Stimulated activated CD4-positive, alpha-beta T cell treated with anti-CD3 and anti-CD28 coated beads, Interleukin-2, amount 100 ng/mL, for 4 hours (primary cell): ENCODE measurements at places on chromosomes 2 and 18.

GRCh38 chr18:32771871-32772580 lies 797 bp downstream of the KLHL14 start:
- DNase-seq: no peak

- DNase-seq: no peak
These were observed 7.5 kb downstream of the TRAPPC12 start for GRCh38 chr2:3387011-3387410.

- DNase-seq: no peak
These were observed 370.7 kb downstream of the SLC4A3 start for GRCh38 chr2:219998107-219998506.

- no peak for DNase-seq
These were observed 128.9 kb upstream of the OTOS start for GRCh38 chr2:240269380-240269779.

DNA sequence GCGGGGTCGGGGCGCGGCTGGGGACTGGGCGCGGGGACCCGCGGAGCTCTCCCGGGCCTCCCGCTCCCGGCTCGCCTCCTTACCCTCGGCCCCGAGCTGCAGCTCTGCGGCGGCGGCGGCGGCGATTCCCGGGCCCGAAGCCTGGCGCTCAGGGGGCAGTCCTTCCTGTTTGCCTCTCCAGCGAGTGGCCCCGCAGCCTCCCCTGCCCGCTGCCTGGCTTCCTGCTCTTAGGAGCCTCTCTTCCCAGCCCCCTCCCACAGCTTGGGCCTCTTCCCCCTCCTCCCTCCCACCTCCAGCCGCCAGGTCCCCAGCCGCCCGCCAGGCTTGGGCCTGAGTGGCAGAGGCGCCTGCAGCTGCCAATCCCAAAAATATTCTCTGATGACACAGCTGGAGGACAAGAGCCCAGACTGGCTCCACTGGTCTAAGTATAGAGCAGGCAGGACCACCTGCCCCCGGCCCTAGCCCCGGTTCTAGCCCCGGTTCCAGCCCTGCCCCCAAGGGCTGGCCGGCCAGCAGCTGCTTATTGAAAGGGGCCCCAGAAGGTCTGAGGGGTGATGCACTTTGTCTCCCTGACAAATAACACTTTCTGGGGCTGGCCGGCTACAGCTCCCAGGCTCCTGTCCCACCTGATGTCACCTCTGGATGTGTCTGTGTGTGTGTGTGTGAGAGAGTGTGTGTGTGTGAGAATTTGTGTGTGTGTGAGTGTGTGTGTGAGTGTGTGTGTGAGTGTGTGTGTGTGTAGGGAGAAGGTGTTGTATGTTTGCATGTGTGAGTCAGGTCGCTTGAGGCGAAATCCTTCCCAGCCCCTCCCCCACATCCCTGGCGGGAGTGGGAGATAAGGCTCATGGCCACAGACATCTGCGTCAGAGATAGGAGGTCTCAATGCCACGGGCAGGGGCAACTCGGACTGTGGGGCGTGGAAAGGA lies at the start of gene OBSL1:
OBSL1 (minus strand) TSS at position 229 of the 926 bp plus-strand sequence. CDS start 307 bp downstream, outside the sequence.
- no peak for DNase-seq

DNA sequence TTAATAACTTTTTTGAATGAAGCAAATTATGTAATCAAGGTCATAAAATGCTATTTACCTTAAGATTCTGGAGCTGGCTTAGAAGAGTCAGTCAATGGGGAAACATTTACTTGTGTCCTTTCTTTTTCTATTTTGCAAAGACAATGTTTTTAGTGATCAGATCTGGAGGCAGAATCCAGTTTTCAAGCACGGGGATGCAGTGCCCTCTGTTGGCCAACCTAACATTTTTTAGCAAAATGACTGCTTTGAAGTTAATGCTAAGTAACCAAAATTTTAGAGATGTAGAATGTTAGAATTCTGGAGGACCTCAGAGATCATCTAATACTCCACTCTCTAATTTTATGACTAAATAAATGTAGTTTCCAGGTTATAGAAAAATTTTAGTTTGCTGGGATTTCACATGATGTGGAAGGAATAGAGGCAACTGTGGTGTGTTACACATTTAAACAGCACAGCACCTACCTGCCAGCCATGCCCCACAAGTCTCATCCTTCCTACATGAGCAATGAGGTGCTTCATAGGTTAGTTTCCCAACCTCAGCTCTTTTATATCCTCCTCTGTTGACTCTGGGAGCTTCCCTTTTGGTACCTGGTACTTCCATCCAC lies 23.6 kb upstream of the SLC9A4 start:
- peak; percentile 59 for DNase-seq

GRCh38 chr18:45621061-45621511 lies 5.8 kb downstream of the SLC14A2 start:
- peak; percentile 5 for DNase-seq

DNA sequence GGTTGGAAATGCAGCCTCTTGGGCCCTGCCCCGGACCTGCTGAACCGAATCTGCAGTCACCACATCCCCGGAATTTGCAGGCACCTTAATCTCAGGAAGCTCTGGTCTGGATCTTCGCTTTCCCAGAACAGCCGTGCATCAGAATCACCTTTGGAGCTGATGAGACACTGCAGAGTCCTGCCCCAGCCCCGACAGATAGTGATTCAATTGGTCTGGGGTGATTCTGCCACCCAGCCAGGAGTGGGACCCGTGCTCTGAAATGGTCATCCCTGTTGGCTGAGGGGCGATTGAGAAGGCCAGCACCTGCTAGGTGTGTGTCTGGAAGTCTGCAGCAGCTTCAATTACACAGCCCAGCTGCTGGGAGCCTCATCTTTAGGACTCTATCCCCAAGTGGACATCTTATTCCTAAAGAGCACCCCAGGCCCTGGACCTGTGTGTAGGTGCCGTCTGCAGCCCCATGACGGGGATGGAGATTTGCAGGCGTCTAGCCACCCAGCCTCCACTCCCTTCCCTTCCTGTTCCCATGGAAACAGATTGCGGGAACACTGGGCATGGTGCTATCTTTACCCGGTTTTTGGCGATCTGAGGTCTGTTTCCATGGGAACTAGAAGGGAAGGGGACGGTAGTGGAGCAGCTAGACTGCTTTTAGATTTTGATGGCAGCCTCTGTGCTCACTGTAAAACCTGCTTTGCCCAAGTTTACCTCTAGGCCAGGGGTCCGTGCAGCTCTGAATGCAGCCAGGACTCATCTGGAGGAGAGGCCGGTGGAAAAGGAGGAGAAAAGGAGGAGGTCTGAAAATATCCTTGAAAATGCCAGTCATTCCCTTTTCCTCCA lies 156.1 kb downstream of the LDLRAD4 start:
- no peak for DNase-seq

DNA sequence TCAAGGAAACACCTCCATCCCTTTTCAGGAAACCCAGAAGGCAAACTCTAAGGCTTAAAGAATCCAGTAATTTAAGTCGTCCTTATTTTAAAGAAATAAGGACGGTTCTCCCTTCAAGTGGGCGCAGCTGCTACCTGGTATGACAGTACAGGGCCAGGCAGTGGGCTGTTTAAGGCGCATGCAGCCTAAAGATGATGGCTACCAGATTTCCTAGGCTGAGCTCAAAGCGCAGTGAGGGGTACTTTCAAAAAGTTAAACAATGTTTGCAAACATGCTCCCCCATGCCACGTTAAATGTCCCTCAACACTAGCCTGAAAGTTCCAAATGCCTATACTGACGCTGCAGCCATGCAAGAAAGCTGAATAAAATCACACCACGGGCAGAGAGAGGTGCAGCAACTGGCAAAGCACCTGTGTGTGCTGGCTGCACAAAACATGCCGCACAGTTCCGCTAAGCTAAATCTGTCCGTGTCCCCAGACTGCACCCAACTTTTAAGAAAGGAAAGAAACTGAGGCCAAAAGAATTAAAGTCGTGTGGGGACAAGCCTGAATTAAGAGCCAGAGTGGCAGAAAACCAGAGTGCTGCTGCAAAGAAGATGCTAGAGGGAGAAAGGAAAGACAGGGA lies 583 bp downstream of the HIBCH start:
- peak; percentile 2 for DNase-seq

GRCh38 chr2:55827855-55828254 lies 95.7 kb downstream of the EFEMP1 start:
- DNase-seq: no peak

DNA sequence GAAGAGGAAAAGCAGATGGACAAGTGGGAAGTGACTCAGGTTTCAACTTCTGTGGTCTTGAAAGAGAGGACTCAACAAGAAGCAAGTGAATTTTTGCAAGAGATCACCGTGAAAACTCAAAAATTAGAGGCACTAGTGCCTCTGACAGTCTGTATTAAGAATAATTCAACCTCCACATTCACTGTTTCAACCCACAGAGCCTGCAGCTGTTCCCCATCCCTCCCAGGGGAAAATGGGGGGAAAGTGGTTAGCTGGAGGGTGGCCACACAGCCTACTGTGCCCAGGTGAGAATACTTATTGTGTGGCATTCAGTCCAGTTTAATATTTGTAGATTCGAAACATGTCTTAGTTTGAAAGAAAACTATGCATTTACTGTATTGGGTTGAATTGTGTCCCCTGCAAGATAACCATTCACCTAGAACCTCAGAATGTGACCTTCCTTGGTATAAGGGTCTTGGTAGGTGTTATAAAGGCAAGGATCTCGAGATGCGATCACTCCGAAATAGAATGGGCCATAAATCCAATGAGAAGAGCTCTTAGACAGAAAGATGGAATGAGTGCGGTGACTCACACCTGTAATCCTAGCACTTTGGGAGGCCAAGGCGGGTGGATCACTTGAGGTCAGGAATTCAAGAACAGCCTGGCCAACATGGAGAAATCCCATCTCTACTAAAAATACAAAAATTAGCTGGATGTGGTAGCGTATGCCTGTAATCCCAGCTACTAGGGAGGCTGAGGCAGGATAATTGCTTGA lies 94.3 kb downstream of the IRS1 start:
- DNase-seq: no peak

GRCh38 chr2:9813312-9814128 lies 29.8 kb upstream of the TAF1B start:
- peak; percentile 59 for DNase-seq

DNA sequence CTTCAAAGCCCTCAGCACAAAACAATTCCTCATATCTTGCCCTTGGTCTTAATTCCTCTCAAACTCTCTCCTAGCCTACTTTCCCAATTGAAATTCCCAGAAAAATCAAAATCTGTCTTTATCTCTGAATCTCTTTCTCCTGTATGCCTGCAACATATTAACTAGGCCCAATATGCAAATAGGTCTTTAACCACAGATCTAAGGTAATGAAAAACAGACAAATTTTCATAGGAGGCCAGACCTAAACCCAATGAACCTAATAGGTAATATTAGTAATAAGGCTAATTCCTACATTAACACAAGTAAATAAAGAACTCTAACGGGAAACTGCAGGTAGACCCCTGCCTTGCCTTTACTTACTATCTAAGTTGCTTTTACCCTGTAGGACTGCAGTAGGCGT lies 41.4 kb downstream of the WDR33 start:
- no peak for DNase-seq

- peak; percentile 19 for DNase-seq
These were observed 62.0 kb downstream of the ANKRD44 start for GRCh38 chr2:197248623-197249022.

DNA sequence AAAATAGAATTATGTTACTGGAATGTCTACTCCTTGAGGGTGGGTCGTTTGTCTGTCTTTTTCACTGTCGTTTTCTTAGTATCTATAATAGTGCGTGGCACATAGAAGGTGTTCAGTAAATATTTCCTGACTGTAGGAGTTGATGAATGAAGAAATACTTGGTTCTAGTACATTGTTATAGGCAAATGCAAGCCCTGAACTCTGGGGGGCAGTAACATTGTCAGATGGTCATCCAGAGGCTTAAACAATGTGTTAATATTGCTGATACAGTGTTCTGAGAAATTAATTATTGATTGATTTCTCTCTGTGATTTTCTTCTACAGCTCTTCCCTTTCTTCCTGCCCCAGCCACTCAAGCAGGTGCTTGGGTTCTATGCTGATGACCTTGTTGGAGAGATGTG lies 24.4 kb upstream of the THOC1 start:
- no peak for DNase-seq

DNA sequence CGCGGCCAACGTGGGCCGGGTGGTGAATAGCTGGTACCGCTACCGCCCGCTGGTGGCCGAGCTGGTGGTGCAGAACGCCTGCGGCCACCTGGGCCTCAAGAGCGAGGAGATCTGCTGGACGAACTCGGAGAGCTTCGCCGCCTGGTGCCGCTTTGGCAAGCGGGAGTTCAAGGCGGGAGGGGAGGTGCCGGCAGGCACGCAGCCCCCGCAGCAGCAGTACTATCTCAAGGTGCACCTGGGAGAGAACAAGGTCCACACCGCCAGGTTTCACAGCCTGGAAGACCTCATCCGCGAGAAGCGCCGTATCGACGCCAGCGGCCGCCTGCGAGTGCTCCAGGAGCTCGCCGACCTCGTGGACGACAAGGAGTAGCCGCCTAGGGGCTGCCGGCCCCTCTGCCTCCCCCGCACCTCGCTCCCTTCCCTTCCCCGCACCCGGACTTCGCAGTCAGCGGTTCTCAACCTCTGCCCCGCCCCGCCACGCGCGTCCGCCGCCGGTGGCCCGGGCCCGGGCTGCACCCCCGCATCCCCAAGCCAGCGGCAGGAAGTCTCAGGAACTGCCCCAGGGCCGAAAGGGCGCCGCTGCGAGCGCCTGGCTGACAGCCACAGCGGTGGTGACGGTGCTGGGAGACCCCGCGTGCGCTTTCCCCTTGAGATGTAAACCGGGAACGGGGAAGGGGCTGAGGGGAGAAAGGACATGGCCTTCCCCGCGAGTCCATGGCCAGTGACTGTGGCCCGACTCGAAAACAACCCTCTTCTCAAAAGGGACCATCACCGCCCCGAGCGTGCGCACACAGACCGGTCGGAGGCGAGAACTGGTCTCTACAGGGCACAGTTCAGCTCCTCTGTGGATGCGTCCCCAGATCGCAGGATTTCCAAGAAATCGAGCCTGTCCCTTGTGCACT lies 2.2 kb downstream of the LRATD1 start:
- no peak for DNase-seq
